SHP77 (cell line): ENCODE measurements at places on chromosomes 2 and 18.

GRCh38 chr2:230779607-230780006, 67.0 kb downstream of the CAB39 start:
- DNase-seq = no peak

- DNase-seq = no peak
These were observed 49.3 kb upstream of the GALNT3 start for GRCh38 chr2:165843351-165843750.

GRCh38 chr2:28277466-28277865, 115.2 kb upstream of the FOSL2 start:
- peak; percentile 86 for DNase-seq

DNA sequence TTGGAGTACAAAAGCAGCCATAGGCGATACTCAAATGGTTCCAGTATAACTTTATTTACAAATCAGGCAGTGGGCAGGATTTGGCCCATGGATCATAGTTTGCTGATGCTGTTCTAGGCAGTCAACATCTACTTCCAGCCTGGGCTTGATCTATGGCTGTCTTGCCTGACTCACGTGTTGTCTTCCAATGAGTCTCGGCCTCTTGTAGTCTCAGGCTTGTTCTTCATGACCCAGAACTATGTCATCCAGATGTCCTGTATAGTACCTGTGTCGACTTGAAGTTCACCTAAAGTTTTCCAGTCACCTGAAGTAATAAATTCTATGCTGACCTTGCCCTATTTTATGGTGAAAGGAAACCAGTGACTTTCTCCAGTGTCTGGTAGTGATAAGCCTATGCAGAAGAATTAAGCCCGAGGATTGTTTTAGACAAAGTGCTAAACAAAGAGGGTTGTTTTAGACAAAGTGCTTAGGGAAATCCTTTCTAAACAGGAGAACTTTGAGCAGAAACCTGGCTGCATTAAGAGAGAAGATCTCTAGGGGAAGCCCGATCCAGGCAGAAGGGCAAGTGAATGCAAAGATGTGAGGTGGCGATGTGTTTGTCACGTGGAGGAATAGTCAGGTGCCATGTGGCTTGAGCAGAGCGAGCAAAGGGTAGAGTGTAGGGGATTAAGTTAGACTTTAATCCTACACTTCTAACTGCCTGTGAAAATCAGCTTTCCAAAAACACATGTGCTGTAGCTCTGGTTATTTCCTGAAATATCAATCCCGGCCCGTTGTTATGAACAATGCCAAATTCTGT, 8.5 kb upstream of the THNSL2 start:
- DNase-seq = no peak

DNA sequence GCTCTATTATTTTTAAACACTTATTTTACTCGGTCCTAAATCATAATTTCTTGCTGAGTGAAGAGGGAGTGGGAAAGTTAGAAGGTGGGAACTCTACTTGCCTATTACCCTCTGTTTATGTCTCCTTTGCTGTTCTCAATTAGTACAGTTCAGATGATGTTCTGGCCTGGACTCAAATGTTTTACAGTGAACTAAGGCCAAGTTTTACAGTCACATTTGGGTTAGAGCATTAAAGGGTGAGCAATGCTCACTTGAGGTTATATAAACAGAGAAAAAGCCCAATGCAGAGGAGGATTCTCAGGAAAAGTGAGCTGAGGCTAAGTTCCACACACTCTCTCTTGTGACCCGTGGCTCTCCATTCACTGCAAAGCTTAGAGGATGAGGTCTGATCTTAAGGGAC, 52.4 kb downstream of the ITSN2 start:
- no peak for DNase-seq

GRCh38 chr18:44541781-44542180, 138.9 kb upstream of the SETBP1 start:
- DNase-seq = no peak

GRCh38 chr2:222494104-222494739, 69.9 kb downstream of the SGPP2 start:
- DNase-seq = no peak

DNA sequence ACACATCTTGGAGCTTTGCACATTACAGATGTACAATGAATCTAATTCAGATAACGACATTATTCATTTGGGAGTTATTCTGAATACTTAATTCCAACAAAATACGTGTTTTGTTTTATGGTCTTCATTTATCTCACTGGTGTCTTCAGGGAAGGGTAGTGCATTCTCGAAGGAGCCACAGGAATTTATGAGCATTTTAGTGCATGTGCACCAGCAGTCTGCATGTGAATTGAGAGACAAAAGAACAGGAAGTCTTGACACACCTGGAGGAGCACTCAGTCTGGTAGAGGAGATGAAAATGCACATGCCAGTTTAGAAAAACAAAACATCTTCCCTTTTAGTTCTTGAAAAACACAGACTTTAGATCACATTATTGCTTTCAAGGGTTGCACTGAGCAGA, 228.7 kb downstream of the LRATD1 start:
- no peak for DNase-seq

GRCh38 chr2:107358362-107358761, 468.3 kb upstream of the RGPD4 start:
- no peak for DNase-seq

GRCh38 chr2:45291296-45291701, 282.0 kb upstream of the SIX2 start:
- DNase-seq = no peak

- no peak for DNase-seq
These were observed 308.7 kb downstream of the CNTNAP5 start for GRCh38 chr2:124333784-124334183.
